Sciatic nerve (tissue), 2 donors: ENCODE measurements at places on chromosomes 2 and 18. TPM values are rescaled to one million over a fixed set of nuclear protein-coding genes. Genes with fewer than 3 reads are reported as not detected.

Gene LRRC30
- not detected for total RNA-seq

Gene TMEM200C
- total RNA-seq = 0.94 TPM

Gene B3GNT7
- total RNA-seq = 4.2 TPM

Gene PTCD3
- total RNA-seq = 90.7 TPM

Gene ANKRD44
- 77.8 TPM for total RNA-seq

DNA sequence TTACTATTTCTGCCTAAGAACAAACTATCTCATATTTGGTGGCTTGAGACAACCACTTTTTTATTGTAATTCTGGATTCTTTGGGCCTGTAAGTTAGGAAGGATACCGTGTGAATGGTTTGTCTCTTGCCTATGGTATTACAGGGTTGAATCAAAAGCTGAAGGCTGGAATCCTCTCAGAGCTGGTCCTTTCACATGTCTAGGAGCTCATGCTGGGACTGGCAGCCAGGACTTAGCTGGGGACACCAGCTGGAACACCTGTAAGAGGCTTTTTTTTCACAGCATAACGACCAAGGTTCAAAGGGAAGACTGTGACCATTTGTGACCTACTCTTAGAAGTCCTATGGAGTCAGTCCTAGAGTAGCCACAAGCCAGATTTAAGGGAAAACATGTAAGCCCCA, 226.3 kb downstream of the ZNF804A start:
- no peak for DNase-seq

- DNase-seq = no peak
Observed at GRCh38 chr18:58978916-58979315, 114.2 kb downstream of the ZNF532 start.

DNA sequence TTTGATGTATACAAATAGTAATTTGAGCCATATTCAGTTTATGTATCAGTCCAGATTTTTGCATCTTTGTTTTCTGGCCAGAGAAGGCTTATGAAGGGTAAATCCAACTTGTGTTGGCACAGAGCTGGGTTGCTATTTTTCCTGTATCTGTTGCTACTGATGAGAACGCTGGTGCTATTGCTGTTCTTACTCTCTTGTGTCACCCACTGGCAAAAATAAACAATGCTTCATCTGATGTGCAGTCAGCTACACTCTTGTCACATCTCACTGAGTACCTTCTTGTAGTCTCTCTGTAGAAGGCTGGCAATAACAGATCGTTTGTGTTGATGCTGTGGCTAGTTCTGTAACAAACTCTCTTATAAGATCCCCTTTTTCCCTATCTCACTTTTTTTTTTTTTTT, 323.4 kb downstream of the CDH19 start:
- DNase-seq = no peak

- no peak for DNase-seq
Observed at GRCh38 chr2:71458413-71459083, 5.2 kb downstream of the DYSF start.

DNA sequence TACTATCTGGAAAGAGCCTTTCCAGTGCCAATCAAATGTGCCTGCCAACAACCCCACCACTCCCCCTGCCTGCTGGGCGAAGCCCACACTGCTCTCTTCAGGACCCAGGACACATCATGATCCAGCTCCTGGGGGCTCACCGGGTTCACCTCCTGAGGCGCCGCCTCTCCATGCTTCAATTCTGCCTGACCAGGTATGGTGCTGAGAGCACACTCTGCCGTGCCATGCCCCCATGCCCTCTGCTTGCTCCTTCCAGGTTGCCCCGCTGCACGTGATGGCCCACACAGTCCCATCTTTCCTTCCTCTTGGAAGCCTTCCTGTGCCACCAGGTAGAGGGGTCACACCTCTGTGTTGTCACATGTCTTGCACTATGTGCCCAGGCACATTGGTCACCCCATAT, 47.5 kb downstream of the ASB18 start:
- no peak for DNase-seq

DNA sequence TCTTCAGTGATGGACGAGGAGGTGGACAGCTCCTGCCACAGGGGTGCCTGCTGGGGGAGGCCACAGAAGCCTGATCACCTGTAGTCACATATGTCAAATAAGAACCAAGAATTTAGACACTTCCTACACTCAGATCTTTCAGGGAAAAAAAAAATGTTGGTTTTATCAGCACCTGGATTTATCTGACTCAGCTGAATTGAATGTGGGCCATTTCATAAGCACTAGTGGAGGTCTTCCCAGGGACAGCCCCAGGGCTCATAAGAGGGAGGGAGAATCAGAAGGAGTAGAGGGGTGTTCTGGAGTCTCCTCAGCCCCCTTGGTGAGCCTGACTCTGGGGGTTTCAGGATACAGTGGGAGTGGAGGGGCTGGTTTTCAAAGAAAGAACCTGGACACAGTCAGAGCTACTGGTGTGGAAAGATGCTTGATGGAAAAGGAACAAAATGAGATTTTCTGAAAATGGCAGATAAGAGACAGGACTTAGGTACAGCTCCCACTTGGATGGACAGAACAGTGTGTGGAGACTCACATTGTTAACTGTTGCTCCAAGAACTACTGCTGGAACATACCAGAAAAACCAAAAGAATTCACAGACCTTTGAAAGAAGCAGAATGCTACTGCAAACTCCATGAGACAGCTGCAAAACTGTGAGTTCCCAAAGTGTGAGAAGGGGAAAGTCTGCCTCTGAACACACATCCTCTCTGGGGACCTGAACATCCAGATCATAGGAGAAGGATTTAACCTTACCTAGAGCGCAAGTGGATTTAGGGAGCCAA, 45.4 kb downstream of the LCT start:
- DNase-seq = no peak

GRCh38 chr2:201542291-201542690, 90.8 kb downstream of the STRADB start:
- DNase-seq = no peak

DNA sequence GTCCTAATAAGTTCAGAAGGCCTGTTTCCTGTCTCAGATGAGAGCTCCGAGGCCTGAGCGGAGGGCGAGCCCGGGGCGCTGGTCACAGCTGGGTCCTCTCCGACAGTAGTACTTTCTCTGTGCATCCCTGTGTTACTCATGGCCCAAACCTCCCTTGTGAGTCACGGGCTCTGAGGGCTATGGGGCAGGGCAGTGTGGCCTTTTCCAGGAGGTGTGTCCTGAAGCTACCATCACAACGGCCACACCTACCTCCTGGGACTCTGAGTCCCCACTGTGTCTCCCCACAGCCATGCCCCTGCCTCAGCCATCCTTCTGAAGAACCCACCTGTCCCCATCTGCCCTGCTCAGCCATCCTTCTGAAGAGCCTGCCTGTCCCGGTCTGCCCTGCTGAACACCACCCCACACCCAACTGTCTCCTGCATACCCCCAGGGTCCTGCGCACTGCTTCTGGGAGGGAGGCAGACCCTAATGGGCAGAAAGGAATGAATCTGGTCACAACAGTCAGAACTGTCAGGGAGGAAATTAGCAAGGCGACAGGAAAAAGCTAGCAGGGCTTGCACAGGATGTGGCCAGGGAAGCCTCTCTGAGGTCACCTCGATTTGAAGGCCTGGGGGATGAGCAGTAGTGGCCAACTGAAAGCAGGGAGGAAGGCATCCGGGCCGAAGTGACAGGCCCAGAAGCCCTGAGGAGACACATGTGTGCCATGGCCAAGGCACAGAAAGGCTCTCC, 145.4 kb upstream of the RIOK3 start:
- DNase-seq = no peak

- peak; percentile 41 for DNase-seq
Observed at GRCh38 chr2:28352104-28352503, 40.6 kb upstream of the FOSL2 start.

- DNase-seq = no peak
Observed at GRCh38 chr18:49075681-49076080, 124.9 kb upstream of the SMAD7 start.
